ENCODE measurements at places on chromosomes 5 and 9. TPM values are rescaled to one million over a fixed set of nuclear protein-coding genes. Genes with fewer than 3 reads are reported as not detected.

ENTREP1 gene
- total RNA-seq, result 176 TPM

- no peaks in the 10 kb centered on the region for H3K36me3 ChIP-seq
- H3K27ac ChIP-seq, result no peak overlapping the region
- H3K27me3 ChIP-seq, result peaks cover 12% of the 10 kb centered on the region
- no peak for DNase-seq
These were observed 30.9 kb upstream of the OLFM1 start for GRCh38 chr9:135056541-135056940.

SOX30 gene
- total RNA-seq, result 0.07 TPM

DNA sequence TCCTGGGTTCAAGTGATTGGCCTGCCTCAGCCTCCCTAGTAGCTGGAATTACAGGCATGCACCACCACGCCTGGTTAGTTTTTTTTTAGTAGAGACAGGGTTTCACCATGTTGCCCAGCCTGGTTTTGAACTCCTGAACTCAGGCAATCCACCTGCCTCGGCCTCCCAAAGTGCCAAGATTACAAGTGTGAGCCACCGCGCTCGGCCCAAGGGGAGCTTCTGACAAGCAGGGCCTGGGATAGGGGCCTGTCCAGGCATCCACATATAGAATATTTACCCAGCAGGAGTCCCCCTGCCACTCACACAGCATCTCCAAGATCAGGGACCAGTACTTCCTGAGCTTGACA is 10.1 kb downstream of the IRF1 start:
- H3K4me3 ChIP-seq, result no peak overlapping the region
- no peaks in the 10 kb centered on the region for H3K27me3 ChIP-seq
- peaks cover 6% of the 10 kb centered on the region for H3K4me1 ChIP-seq

GRCh38 chr5:134594797-134595457 is 37.7 kb downstream of the SAR1B start:
- no peaks in the 10 kb centered on the region for H3K27me3 ChIP-seq
- H3K36me3 ChIP-seq, result no peaks in the 10 kb centered on the region
- no peak overlapping the region for H3K27ac ChIP-seq

FST gene
- total RNA-seq, result 17.1 TPM

GRCh38 chr9:112093870-112094216 is 81.3 kb downstream of the SUSD1 start:
- no peaks in the 10 kb centered on the region for H3K4me1 ChIP-seq
- DNase-seq, result no peak
- no peaks in the 10 kb centered on the region for H3K27me3 ChIP-seq
- H3K36me3 ChIP-seq, result no peaks in the 10 kb centered on the region

DNA sequence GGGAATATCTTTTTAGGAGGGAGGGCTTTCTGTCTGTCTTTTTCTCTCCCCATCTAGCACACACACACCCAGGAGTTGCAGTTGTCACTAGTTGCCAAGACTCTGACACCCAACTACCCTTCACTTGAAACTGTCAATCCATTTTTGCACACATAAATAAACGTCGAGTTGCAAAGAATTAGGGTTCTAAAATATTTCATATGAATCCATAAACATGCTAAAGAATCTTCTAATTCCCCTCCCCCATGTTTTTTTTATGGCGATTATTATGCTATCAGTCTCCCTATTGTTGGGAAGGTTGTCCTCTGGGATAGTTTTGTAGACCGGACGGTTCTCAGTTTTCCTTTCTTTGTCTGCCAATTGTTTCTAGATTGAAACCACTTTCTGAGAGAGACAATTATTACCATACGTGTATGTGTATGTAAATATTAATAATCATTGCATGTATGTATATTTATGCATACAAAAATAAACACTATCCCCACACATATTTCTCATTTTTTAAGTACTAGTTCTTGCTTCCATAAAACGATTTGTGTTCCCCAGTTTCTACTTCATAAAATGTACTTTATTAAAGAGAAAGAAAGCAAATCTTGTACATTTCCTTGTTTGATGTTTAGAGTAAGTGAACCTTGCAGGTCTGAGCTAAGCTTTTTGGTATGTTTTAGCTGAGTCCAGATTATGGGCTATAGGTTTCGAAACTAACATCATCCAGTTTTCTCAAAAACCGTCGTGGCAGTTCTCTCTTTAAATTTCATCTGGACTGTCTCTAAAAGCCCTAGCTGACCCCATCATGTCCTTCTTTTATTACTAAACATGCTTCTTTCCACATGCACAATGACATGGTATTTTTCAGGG is 165.0 kb upstream of the MPDZ start:
- no peak overlapping the region for H3K4me3 ChIP-seq
- H3K36me3 ChIP-seq, result no peaks in the 10 kb centered on the region
- no peaks in the 10 kb centered on the region for H3K4me1 ChIP-seq
- no peak overlapping the region for H3K27ac ChIP-seq
- no peaks in the 10 kb centered on the region for H3K27me3 ChIP-seq

DNA sequence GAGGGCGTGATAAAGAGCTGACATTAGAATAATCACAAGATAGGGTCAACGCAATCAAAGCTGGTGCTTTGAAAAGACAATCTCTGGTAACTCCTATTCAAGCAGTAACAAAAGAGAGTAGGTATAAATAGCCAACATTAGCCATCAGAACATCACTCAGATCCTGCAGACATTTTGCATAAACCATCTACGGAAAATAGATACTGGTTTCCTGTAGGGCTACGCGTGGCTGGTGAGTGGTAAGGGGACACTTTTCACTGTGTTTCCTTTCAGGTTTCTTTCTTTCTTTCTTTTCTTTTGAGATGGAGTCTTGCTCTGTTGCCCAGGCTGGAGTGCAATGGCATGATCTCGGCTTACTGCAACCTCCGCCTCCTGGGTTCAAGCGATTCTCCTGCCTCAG is 22.3 kb downstream of the TTF1 start:
- no peaks in the 10 kb centered on the region for H3K4me1 ChIP-seq
- H3K4me3 ChIP-seq, result no peak overlapping the region
- no peaks in the 10 kb centered on the region for H3K27me3 ChIP-seq
- H3K36me3 ChIP-seq, result peaks cover 44% of the 10 kb centered on the region
- no peak overlapping the region for H3K27ac ChIP-seq

- H3K36me3 ChIP-seq, result no peaks in the 10 kb centered on the region
- no peaks in the 10 kb centered on the region for H3K4me1 ChIP-seq
- H3K4me3 ChIP-seq, result no peak overlapping the region
- H3K27me3 ChIP-seq, result no peaks in the 10 kb centered on the region
These were observed 177.2 kb downstream of the TMEM232 start for GRCh38 chr5:110549301-110549700.

BTNL8 gene
- total RNA-seq, result not detected

DNA sequence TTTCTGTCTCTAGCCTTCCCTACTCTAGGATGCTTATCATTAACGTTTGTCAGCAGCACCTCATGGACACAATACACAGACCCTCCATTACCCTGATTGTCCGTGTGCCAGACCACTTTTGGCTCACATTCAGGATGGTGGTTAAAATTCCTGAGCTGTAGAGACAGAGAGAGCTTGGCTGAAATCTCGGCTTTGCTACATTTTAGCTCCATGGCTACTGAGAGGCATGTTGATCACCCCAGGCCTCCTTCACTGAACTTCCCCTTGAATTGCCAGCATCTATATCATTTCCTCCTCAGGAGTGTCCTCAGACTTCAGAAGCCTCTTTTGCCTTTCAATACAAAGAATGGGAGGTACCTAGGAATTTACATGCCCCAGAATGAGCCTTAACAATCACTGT is 104.7 kb upstream of the ISL1 start:
- no peak overlapping the region for H3K4me3 ChIP-seq
- H3K27ac ChIP-seq, result no peak overlapping the region
- H3K27me3 ChIP-seq, result no peaks in the 10 kb centered on the region
- no peaks in the 10 kb centered on the region for H3K36me3 ChIP-seq

- H3K27ac ChIP-seq, result no peak overlapping the region
- no peaks in the 10 kb centered on the region for H3K27me3 ChIP-seq
- no peaks in the 10 kb centered on the region for H3K36me3 ChIP-seq
These were observed 13.0 kb downstream of the SH3PXD2B start for GRCh38 chr5:172441262-172441751.

DNA sequence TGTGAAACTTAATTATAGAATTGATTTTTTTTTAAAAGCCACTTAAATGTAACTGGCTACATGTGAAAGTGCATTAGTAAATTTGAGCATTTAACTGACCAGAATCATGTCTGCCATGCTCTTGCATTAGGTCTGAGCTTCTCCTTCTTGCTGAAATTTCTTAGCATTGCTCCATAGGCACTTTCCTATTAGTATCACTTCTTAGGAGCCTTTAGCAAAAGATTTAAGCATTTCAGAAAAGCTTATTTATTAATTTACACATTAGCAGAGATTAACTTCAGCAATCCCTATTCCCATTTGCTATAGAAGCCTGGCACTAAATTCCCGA is 211.0 kb downstream of the SNX18 start:
- H3K36me3 ChIP-seq, result no peaks in the 10 kb centered on the region
- H3K4me3 ChIP-seq, result no peak overlapping the region
- DNase-seq, result no peak
- no peaks in the 10 kb centered on the region for H3K27me3 ChIP-seq

- no peaks in the 10 kb centered on the region for H3K27me3 ChIP-seq
- H3K4me1 ChIP-seq, result peaks cover 18% of the 10 kb centered on the region
- no peak for DNase-seq
These were observed 30.4 kb downstream of the RNF145 start for GRCh38 chr5:159178978-159179377.

GRCh38 chr9:127225801-127226625 is 38.6 kb upstream of the GARNL3 start:
- peaks cover 16% of the 10 kb centered on the region for H3K27me3 ChIP-seq
- H3K36me3 ChIP-seq, result no peaks in the 10 kb centered on the region
- no peaks in the 10 kb centered on the region for H3K4me1 ChIP-seq
- H3K4me3 ChIP-seq, result peak overlapping the region; percentile 58
- H3K27ac ChIP-seq, result no peak overlapping the region
- DNase-seq, result peak; percentile 36

LIFR gene
- total RNA-seq, result 21.4 TPM

DNA sequence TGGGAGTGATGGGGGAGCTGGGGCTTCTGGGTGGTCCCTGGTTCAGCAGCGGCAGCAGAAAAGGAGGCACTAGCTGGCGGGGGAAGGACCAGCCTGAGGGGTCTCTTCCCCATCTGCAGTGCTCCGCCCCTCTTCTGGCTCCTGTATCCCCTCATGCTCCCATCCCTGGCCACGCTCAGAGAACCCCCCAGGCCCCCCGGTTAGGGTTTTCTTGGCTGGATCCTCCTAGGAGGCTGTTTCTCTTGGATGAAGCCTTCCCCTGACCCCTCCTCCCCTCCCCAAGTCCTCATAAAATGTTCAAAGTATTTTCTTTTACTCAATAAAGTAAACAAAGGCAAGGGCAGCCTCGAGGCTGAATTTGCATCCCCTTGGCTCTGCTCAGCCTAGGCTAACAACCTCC is 60.8 kb downstream of the FGF18 start:
- no peaks in the 10 kb centered on the region for H3K36me3 ChIP-seq
- H3K4me1 ChIP-seq, result no peaks in the 10 kb centered on the region
- no peak overlapping the region for H3K4me3 ChIP-seq
- no peaks in the 10 kb centered on the region for H3K27me3 ChIP-seq
- no peak for DNase-seq

- no peaks in the 10 kb centered on the region for H3K27me3 ChIP-seq
- H3K4me3 ChIP-seq, result no peak overlapping the region
- no peaks in the 10 kb centered on the region for H3K4me1 ChIP-seq
- DNase-seq, result no peak
- H3K36me3 ChIP-seq, result no peaks in the 10 kb centered on the region
These were observed 30.3 kb upstream of the LCP2 start for GRCh38 chr5:170327829-170328228.
